T-helper 17 cell (primary cell): ENCODE measurements at places on chromosomes 6 and 20.

GRCh38 chr6:109036574-109037294, 57.9 kb downstream of the SESN1 start:
- DNase-seq, result no peak

DNA sequence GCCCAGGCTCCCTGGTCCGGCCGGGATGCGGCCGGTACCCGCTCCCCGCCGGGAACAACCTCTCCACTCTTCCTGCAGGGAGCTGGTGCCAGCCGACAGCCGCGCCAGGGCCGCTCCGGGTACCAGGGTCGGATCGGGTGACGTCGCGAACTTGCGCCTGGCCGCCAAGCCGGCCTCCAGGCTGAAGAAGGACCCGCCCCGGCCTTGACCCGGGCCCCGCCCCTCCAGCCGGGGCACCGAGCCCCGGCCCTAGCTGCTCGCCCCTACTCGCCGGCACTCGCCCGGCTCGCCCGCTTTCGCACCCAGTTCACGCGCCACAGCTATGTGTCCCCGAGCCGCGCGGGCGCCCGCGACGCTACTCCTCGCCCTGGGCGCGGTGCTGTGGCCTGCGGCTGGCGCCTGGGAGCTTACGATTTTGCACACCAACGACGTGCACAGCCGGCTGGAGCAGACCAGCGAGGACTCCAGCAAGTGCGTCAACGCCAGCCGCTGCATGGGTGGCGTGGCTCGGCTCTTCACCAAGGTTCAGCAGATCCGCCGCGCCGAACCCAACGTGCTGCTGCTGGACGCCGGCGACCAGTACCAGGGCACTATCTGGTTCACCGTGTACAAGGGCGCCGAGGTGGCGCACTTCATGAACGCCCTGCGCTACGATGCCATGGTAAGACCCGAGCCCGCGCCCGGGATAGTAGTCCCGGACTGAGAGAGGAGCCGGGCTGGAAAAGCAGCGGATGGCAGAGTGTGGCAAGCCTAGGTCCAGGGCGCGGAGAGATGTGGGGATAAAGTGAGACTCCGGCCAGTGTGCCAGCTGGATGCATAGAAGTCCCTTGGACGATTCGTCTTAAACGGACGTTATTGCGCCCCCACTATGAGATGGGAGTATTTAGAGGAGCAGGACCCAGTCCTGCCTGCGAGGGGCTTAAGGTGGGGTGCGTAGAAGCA, at the start of gene NT5E:
Gene NT5E (plus strand): TSS at position 266 of the 942 bp plus-strand sequence. CDS start 57 bp downstream, at position 323.
- DNase-seq, result no peak

DNA sequence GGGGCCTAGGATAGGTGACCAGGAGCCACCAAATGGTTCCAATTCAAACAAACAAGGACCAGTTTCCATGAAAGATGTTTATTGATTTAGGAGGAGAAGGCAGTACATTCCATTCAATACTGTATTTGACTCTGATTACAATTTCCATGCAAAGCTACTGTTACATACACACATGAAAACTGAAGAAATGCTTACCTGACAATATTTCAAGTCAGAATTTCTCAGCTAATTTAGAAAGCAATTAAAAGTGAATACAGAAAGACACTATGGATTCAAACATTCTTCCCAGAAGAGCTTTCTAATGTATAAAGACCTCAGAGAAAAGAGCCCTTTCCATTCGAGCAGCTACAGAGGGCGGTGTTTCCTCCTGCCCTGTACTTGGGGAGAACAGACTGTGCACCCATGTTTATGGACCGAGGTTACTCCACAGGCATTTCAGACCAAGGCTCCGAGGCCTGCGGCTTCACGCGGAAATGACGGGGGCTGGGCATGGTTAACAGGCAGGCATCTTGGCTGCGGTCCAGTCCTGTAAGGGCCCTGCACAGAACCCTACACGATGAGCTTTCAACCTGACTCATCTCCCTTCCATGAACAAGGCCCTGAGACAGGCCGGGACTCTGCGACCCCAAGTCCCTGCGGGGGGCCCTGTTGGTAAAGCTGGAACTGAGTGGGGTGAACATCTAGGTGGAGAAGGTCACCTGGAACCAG, 25.7 kb upstream of the TCFL5 start:
- no peak for DNase-seq

DNA sequence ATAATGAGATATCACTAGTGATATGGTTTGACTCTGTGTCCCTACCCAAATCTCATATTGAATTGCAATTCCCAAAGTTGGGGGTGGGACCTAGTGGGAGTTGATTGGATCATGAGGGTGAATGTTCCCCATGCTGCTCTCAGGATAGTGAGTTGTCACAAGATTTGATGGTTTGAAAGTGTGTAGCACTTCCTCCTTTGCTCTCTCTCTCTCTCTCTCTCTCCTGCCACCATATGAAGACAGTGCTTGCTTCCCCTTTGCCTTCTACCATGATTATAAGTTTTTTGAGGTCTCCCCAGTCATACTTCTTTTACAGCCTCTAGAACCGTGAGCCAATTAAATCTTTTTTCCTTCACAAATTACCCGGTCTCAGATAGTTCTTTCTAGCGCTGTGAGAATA, 1002.0 kb upstream of the ADGRB3 start:
- no peak for DNase-seq

DNA sequence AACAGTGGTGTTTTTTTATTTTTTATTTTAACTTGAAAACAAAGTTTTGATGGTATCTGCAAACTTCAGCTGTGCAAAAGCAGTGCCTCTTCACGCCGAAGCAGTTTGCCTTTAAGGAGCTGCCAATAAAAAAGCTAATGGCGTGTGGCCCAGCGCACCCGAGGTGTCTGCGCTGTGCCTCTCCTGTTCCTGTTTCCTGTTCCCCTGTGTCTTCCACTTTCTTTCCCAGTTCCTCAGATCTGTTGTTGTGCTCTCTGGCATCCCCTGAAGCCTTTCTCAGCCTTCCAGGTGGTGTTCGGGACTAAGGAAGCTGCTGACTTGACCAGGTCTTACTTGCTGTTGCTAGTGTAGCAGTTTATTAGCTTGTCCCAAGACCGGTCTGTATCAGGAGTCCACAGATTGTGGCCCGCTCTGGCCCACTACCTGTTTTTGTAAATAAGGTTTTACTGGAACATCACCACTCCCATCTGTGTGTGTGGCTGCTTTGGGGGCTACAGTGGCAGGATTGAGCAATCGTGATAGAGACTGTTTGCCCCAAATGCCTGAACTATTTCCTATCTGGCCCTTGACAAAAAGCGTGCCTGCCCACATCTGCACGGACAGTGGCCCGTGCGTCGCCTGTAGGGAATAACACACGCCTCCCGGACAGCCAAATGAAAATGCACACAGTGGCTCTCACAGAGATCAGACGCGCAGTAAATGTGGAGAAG, 178.3 kb downstream of the TMEM242 start:
- no peak for DNase-seq

- no peak for DNase-seq
Observed at GRCh38 chr20:57647006-57647932, 27.0 kb upstream of the ZBP1 start.

DNA sequence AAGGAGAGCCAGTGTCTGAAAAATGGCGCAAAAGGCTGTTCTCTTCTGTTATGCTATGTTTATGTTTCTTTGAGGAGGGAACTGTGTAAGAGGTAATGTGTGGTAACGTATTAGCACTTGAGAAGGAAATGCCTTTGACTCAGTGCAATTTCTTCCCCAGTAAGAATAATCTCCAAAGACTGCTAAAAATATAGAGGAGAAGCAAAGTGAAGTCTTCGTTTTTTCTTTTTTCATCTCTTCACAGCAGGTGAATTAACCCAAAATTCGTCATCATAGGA, 47.1 kb upstream of the IFNGR1 start:
- no peak for DNase-seq

- no peak for DNase-seq
Observed at GRCh38 chr20:21490105-21490504, 23.8 kb downstream of the NKX2-2 start.

- no peak for DNase-seq
Observed at GRCh38 chr6:23003671-23004467, 434.5 kb downstream of the HDGFL1 start.

DNA sequence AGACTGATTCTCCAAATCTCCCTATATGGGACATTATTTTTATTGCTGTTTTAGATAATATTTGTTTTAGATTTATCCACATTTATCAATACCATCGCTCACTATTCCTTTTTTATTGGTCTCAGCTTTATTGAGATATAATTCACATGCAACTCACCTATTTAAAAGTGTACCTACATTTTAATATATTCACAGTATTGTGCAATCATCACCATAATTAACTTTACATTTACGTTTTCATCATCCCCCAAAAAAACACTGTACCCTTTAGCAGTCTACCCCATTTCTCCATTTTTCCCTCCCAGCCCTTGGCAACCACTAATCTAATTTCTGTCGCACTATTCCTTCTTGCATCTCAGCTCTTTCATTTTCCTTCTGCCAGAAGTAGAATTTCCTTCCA, 110.8 kb upstream of the HDAC2 start:
- no peak for DNase-seq

- DNase-seq, result no peak
Observed at GRCh38 chr6:89559487-89559886, 79.1 kb downstream of the LYRM2 start.

DNA sequence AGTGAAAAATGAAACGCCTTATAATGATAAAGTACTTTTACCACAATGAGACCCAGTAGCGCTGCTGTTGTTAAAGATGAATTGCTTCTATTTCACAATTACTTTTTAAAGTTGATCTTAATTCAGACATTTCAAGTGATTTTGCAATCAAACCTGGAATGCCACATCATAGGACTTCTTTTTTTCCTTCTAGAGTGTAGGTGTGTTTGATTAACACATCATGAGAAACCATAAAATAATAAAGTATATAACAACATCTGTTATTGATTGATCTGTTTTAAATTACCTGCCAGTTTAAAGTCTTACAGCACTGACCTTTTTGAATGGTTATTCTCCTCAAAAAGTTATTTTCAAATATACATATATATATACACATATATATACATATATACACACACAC, 38.6 kb downstream of the HEBP2 start:
- DNase-seq, result no peak

DNA sequence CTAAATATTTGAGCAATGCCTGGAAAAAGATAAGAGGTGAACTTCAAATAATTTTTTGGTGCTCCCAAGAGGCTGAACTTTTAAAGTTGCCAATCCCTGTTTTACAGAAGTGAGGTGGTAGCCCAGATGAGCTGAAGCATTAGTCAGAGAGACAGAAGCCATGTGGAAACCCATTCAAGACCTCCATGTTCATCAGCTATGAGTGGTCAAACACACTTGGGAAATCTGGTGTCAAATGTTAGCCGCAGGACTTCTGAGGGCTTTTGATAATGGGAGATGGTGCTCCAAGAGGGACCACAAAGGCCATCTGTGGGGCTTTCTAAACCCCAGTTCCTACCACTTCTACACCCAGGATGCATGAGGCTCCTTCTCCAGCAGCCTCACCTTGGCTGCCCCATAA, 77.5 kb upstream of the MRPS10 start:
- DNase-seq, result no peak

GRCh38 chr20:11180186-11180585, 506.4 kb upstream of the JAG1 start:
- DNase-seq, result no peak

GRCh38 chr20:10668677-10669368, 5.0 kb downstream of the JAG1 start:
- DNase-seq, result no peak

- no peak for DNase-seq
Observed at GRCh38 chr6:170347091-170347490, 40.5 kb downstream of the FAM120B start.

GRCh38 chr6:15511248-15512125, 151.3 kb downstream of the DTNBP1 start:
- no peak for DNase-seq

- DNase-seq, result no peak
Observed at GRCh38 chr6:105894556-105894955, 191.6 kb upstream of the PRDM1 start.

DNA sequence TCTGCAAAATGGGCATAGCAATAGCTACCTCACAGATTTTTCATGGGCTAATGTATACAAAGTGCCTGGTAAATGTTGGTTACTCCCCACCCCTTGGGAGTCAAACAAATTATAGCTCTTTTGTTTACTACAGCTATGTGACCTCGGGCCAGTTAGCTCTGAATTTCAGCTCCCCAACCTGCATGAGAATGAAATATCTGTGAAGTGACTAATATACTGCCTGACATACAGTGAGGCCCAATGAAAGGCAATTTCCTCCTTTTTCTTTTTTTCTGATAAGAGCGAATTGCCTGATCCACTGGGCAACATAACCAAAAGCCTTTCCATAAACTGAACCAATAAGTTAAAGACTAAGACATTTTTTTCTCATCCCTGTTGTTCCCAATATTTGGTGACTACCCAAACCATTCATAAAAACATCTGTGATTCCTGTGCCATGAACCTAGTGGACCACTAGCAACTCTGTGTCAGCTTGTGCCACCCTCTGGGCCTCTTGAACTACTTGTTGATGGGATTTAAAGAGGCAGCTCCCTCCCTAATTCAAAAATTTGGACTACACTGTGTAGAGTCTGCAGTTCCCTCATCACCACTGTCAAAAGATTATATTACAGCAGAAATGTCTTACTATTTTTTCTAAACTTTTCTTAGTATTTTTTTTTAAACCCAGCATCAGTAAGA, 91.9 kb upstream of the TMEM30A start:
- no peak for DNase-seq

GRCh38 chr6:44304282-44305199, 8.6 kb downstream of the AARS2 start:
- peak; percentile 27 for DNase-seq

DNA sequence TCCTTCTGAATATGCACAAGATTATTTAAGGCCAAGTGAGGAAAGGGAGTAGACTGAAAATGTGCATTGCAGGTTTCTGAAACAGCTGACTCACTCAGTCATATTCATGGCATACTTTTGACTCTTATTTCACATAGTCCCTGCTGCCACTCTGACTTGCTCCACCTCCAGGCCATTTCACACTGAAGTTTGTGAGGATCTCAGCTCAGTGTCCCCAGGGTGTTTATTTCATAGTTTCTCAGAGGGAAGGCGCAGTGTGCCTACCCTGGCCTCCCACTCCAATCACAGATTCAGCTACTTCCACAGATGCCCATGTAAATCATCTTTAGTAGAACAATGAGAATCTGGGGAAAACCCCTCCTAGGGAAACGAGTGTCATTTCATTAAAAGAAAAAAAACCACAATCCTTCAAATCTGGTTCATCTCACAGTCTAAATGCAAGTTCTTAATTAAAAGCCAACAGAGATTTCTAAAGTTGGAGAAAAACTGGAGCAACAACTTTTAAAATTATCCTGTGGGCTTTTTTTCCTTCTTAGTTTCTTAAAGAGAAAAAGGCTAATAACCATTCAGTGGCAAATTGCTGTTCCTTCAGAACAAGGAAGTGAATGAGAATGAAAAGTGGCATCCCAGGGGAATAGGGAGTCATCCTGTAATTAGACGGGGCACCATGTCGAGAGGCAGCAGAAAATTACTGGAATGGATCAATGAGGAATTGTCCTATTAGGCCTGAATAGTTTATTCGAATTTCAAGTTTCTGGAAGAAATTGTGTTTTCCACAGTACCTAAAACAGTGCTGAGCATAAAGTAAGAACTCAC, 133.6 kb downstream of the TFAP2B start:
- DNase-seq, result no peak

- no peak for DNase-seq
Observed at GRCh38 chr6:109628158-109629000, 62.6 kb downstream of the AK9 start.
